ENCODE measurements at places on chromosomes 16 and 17.

DNA sequence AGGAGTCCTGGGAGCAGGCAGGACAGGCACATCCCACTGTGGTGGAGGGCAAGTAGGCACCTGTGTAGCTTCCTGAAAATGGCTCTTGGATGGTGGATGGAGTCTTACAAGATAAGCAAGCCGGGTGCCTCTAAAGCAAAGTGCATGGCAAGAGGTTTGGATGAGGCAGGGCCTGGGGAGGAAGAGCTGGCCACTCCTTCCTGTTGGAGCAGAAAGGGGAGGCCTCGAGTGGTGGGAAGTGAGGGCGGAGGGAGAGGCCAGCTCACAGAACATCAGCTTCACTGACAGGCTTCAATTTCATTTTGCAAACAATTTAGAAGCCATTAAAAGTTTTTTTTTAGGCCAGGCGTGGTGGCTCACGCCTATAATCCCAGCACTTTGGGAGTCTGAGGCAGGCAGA lies 31.0 kb downstream of the CD300A start:
- no peak for DNase-seq

GRCh38 chr16:543301-544164 lies 16.0 kb downstream of the CAPN15 start:
- DNase-seq, result no peak

DNA sequence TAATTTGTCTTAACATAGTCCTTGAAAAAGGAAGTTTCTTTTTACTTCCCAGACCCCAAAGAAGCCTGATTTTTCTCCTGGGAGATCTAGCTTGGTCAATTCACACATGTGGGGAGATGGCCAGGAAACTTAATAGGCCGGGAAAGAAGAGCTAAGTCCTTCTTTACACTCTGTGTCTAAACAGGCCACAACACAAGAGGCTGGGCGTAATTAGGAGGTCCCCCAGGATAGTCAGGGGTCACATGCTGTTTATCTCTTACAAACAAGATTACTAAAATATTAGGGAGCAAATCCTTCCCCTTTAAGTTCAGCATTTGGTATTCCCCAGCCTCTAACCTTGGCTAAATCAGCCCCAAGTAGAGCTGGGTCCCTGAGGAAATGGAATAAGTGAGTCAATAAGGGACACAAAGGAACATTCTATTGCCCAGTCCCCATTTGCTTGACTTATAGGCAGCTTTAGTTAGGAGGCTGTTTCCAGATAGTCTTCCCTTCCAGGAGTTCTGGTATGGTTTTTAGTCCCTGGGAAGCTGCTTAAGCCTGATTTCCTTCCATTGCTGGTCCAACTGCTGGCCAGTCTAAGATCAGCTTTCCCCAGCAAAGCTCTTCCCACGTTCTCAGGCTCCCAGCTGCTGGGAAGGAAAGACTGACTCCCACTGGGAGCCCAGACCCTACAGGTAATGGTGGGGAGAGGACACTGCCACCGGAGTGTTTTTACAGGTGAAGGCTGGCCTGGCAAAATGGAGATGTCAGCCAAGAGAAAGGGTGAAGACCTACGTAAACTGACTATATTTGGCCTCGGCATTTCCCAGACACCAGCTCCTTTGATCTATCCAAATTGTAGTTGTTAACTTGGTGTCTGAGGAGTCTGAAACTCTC lies 14.1 kb upstream of the HOXB9 start:
- no peak for DNase-seq

- DNase-seq, result no peak
Measured at GRCh38 chr17:22512506-22512905, 820.2 kb downstream of the KCNJ18 start.

- no peak for DNase-seq
Measured at GRCh38 chr17:31564291-31564690, 172.8 kb downstream of the RAB11FIP4 start.

DNA sequence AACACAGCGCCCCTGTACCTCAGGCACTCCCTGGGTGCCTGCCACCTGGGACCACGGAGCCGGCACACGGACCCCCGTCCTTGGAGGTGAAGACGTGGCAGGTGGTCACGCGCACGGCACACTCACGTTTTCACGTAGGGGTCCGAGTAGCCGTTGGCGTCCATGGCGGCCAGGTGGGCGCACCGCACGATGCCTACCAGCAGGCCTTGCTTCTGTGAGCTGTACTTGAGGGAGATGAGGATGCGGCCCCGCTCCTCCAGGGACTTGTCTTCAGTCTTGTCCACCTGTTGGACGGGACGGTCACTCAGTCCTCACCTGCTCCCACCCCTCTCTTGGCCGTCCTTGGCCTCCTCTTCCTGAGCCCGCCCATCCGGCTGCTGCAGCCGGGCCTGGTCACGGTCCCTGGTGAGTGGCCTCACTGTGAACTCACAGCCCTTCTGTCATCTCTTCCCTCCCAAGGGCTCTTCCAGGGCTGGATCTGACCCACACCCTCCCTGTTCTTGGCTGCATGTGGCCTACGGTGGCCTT lies 18.8 kb downstream of the SCGB1C2 start:
- no peak for DNase-seq

DNA sequence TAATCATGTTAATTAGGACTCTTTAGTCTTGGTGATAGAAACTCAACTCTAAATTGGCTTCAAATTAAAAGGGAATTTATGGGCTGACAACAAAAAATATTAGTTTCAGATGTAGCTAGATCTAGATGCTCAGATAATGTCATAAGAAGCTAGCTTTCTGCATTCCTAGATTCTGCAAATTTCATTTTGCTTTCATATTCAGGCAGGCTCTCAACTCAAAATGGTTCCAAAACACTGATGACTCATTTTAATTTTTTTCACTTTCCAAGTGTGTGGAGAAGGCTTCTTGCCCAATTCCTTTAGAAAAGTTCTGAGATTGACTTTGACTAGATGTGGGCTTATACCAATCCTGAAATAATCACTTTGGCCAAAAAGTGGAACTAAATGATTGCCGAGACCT lies 236.7 kb upstream of the GOT2 start:
- no peak for DNase-seq

DNA sequence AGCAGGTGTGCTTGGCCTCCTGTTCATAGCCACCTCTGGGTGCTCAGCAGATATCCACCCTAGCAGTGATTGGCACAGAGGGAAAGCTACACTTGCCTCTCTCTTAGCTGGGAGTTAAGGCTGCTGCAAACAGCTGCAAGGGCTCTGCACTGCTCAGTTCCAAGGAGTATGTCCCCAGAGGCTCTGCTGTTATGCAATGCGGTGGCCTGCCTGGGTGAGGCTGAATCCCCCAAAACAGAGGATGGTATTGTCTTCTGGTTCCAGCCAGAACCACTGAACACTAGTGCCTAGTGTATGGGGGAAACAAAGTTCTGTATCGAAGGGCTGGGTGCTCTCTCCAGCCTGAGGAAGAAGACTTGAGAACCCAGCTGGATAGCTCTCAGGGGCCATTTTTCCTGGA lies 16.8 kb downstream of the TMEM94 start:
- DNase-seq, result no peak

GRCh38 chr17:9211133-9211765 lies 189.9 kb downstream of the NTN1 start:
- DNase-seq, result no peak
